ENCODE measurements at places on chromosomes 2 and 18.

DNA sequence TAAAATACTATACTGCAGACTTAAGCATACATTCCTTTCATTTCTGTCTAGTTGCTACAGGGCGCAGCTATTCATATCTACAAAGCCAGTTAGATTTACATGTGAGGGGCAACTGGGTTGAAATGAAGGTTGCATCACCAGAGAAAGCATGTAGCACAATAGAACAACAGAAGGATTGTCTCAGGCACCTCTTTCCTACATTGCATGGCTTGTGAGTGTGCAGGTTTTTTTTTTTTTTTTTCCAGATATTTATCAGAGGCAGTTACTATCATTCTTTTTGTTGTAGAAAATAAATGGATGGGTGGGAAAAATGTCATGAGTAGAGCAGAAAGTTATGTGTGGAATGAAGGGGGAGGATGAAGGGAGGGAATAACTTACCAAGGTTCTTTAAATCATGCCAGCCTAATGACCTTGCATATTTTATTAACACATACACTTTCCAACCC lies 86.8 kb downstream of the ERBB4 start:
- peak; percentile 60 for DNase-seq

GRCh38 chr2:8424997-8425900 lies 256.6 kb upstream of the ID2 start:
- no peak for DNase-seq

- DNase-seq = no peak
These were observed 34.7 kb downstream of the RAD51AP2 start for GRCh38 chr2:17483496-17483895.

DNA sequence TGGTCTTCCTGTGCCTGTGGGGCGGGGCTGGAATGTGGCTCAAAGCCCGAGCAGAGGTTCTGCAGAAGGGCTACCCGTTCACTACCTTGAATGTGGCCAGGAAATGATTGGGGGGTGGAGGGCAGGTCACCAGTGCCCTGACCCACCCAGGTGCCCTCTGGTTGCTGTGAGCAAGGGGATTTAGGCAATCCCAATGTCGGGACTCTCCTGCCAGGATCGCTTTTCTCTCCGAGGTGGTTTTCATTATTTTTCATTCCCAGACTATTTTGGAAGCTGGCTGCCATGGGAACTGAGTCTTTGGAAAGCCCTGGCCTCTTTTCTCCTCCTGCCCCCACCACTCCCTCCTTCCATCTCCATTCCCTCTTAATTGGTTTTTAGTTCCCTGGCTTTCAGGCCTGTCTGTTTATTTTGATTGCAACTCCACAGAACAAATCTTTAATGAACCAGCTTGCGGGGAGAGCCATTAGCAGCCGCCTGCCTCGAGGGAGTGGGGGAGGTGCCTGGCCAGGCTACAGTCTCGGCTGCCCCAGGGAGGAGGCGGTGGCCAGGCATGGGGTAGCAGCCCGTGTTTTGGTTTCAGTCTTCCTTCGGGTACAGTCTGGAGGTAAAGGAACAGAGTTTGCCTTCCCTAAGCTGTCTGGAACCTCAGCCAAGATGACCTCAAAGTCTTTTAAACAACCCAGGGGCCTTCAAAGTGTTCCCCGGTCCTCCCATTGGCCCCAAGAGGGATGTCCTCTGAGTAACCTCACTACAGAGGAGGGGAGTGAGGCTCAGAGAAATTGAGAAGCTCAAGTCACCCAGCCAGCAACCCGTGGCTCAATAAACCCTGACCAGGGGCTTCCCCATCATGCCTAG lies 114.4 kb upstream of the HAAO start:
- peak; percentile 96 for DNase-seq

- no peak for DNase-seq
These were observed 56.0 kb downstream of the LBH start for GRCh38 chr2:30287190-30287840.

DNA sequence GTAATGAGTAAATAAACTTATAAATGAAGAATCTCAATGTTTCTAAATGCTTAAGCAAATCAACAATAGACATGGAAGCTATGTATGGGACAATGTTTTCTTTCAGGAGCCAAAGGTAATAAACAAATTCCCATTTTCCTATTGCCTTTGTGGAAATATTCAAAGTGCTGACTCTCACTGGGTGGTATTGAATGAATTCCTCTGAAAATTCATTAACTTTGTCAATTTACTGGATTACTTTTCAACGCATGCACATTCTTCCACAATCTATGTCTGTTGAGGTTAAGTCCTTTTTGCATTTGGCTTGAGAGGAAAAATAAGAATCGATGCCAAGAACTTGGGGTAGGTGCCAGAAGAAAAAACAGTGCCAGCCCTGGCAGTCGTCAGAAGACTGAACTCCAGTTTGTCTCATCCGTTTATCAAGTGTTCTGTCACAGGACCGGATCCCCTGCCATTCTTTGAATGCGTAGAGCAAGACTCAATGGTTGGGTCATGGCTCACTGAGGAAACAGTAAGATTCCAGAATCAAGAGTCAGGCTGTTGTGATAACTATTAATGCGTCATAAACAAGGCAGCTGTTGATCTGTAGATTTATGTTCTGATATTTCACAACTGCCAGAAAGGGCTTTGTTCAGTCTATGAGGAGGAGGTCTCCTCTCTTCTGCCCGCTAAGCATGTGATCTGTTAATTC lies 133.3 kb downstream of the GFPT1 start:
- DNase-seq = peak; percentile 60

DNA sequence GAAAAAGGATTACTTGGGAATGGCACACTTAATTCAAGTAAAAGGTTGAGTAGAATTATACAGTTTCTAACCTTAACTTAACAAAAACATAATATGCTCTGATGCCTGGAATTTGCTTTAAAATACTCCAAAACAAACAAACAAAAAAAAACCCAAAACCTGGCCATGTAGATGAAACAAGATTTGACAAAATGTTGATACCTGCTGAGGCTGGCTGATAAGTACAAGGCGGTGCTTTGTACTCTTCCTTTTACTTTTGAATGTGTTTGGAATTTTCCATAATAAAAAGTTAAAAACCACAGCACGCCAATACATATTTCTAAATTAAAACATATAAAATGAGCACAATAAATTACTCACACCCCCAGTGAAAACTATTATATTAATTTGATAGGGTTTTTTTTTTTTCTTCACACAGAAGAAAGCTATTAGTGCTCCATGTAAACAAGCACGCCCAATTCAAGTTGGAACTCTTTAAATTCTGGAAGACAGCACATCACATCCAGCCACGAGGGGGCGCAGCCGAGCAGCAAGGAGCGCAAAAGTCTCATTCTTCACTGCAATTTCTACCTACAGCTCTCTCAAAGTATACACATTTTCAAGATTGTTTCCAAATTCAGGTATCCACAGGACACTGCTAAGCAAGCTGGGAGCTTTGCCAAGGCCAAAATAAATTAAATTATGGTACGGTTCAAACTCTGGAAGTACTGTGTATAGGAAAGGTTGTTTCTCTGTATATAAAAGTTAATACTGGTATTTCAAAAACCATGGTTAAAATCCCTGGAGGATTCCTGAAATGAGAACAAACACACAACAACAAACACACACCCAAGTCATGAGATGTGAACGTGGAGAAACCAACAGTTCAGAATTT lies 7.5 kb downstream of the SERTAD2 start:
- DNase-seq = peak; percentile 93

- no peak for DNase-seq
These were observed 72.5 kb downstream of the SUMO1 start for GRCh38 chr2:202165945-202166344.

GRCh38 chr2:32058130-32058529 lies 5.2 kb upstream of the SPAST start:
- DNase-seq = no peak

DNA sequence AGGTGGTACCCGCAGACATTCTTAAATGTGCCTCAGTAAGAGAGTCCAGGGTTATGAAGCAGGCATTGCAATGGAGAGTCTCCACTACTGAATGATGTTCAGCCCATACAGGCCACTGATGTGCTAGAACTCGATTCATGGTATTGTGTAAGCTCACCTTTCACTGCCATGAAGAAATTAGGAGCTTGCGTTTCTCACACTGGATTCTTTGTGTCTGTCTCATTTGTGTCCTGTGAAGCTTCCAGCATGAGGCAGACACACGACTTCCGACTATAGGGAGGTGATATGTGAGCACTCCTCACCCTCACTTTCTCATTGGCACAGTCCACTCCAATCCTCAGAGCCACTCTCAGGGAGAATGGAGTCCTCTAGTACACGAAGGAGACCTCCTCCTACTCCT lies 677.4 kb upstream of the RAB6C start:
- no peak for DNase-seq

DNA sequence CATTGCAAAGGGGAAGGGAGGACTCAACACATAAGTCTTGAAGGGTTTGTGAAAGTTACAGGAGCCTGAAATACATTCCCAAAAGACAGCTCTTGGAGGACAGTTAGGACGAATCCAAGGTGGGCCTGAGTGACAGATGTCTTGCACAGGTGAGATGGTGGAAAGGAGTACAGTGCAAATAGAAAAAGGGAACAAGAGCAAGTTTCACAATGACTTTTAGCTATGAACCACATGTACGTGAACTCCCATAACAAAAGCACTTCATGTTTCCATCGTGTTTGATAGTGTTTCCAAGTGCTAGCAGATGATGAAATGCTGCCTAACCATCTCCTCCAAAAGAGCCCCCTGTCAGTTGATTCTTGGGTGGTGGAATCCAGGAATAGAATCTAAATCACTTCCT lies 1.8 kb downstream of the IL18RAP start:
- DNase-seq = no peak

DNA sequence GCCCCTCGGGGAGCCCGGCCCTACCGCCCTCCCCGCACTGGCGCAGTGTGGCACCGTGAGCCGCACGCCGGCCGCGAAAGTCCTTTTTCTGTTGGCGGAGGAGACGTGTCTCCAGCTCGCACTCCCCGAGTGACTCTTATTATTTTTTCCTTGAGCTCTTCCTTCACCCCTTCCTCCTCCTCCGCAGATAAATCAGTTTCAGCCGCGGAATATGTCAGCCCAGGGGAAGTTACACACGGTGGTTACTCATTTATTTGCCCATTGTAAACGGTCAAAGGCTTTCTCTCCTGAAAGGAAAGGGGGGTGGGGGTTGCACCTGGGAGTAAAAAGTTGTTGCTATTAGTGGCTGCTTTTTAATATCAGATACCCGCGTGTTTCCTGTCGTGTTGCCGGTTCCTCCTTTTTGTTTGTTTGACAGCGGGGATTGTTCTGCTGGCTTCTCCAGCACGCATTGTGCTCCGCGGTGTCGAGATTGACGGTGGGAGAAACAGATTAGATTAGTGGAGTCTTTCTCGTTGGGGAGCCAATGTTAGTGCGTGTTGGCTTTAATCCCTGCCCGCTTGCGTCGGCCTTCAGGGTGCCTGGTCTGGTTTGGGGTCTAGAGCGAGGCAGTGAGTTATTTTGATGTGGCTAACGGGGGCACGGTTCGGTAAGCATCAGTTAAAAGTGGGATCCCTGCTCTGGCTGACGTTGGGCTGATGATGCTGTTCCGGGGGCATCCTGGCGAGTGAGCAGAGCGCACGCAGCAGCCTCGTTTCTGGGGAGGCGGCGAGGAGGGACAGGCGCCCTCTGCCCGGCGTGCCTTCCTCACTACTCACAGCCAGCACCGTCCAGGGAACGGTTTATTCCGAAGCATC lies 1.6 kb downstream of the CRIM1 start:
- DNase-seq = peak; percentile 85

DNA sequence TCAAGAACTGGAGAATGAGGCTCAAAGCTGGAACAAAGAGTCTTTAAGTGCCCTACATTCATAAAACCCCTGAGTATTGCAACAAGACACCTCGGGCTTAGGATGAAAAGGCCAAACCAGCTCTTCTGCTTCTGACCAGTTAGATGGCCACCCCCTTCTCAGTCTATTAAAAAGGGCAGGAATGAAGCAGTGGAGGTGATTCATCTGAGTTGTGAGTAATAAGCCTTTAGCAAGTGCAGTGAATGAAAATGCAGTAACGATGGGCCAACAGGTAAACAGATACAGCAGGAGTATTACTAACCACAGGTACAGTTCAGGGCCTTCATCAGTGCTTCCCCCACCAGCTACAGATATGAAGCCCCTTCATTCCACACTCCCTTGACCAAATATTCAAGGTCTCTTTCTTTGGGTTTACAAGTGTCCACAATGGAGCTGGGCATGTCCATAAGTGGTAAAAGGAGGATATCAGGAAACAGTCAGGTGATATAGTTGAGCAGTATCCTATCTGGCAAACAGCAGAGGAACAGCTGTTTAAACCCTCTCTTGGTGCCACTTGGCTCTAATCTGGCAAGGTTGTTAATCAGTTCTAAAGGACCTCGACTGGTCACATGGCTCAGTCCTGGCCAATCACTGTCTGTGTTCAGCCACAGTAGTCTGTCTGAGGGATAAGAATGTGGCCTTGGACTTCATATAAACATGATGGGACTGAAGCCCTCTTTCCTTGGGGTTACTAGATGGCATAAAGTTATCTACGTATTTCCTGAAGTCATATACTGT lies 17.8 kb downstream of the SERPINB13 start:
- no peak for DNase-seq

GRCh38 chr2:38037757-38038621 lies 38.0 kb downstream of the CYP1B1 start:
- peak; percentile 81 for DNase-seq

- DNase-seq = no peak
These were observed 31.1 kb downstream of the NDUFA10 start for GRCh38 chr2:239994086-239994485.

GRCh38 chr2:105183555-105184323 lies 57.8 kb upstream of the GPR45 start:
- no peak for DNase-seq

- DNase-seq = peak; percentile 30
These were observed 138.5 kb upstream of the DAPL1 start for GRCh38 chr2:158656492-158657229.

GRCh38 chr2:223101340-223102039 lies 49.5 kb downstream of the KCNE4 start:
- DNase-seq = no peak

GRCh38 chr18:38450876-38451275 lies 885.3 kb upstream of the CELF4 start:
- DNase-seq = no peak

DNA sequence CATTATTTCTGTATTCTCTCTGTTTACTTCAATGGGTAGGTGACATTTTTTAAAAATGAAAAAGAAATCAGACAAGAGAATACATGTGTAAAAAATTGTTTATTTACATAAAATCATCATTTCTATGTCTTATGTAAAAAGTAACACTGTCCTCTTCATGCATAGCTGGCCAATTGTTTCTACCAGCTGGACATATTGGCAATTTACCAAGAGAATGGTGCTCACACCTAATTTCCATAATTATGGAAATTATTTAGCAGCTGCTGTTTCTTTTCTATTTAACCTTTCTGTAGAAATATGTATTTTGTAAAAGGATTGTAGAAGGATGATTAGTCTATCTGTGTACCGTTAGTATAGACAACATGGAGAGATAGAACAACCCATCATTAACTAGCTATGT lies 791.9 kb downstream of the TRIB2 start:
- no peak for DNase-seq

DNA sequence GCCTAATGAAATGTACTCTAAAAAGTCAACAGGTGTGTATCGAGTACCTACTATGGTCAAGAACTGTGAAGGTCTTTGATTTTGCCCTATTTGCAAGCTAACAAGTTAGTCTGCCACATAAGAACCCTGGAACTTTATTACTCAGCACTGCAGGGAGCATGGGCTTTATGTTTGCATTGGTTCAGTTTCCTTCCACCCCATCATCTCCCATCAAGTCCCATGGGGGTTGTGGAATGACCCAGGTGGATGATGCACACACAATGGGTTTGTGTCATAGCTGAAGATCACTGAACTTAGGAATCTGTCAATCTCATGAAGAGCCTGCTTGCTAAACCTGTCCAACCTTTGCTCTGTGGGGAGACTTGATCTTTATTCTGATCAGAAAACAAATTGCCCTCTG lies 265.5 kb downstream of the RPRM start:
- DNase-seq = peak; percentile 48

GRCh38 chr18:10789180-10789579 lies 263.4 kb downstream of the NAPG start:
- DNase-seq = no peak

Measured in eye (tissue), 1 donor.